KBM-7 (cell line): ENCODE measurements at places on chromosomes 11 and 22.

DNA sequence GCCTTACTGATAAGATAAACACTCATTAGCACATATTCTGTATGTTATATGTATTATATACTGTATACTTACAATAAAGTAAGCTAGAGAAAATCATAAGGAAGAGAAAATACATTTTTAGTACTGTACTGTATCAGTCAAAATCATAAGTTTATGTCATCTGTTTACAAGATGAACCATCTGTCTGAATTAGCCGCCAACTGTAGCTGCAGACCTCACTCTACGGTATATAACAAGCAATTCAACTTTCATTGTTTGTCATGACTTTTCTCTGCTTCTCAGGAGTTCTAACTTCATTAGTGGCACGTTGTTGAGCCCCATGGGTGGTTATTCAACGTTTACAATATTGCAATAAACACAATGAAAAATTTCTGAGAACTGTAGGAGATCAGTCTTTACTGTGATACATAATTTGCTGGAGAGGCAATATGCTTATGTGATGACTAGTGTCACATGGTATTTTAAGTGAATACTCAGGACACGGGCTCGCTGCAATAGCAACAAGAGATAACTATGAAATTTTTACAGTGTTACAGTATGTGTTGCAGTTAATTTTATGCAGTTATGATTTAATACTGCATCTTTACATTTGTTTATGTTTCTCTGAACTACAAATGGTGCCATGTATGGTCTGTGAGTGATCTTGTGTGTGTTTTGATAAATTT, 132.2 kb upstream of the CTSC start:
- DNase-seq: no peak

- DNase-seq: peak; percentile 53
Measured at GRCh38 chr11:746289-747157, 741 bp upstream of the TALDO1 start.

DNA sequence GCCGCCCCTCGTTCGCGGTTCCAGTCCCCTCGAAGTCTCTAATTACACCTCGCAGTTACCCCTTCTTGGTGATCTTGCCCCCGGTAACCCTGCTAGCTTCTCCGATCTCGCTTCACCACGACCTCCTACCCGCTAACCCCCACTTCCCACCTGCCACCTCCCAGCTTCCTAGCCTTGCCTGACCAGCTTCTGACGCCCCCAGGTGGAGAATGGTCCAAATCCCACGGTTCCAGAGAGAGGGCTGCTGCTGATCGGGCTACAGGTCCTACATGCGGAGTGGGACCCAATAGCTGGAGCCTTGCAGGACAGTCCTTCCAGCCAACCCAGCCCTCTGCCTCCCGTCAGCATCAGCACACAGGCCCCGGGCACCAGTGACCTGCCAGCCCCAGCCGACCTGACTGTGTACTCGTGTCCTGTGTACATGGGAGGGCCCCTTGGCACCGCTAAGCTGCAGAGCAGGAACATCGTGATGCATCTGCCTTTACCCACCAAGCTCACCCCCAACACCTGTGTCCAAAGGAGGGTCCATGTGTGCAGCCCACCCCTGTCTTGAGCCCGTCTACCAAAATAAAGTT, 31.9 kb downstream of the RRP8 start:
- no peak for DNase-seq

DNA sequence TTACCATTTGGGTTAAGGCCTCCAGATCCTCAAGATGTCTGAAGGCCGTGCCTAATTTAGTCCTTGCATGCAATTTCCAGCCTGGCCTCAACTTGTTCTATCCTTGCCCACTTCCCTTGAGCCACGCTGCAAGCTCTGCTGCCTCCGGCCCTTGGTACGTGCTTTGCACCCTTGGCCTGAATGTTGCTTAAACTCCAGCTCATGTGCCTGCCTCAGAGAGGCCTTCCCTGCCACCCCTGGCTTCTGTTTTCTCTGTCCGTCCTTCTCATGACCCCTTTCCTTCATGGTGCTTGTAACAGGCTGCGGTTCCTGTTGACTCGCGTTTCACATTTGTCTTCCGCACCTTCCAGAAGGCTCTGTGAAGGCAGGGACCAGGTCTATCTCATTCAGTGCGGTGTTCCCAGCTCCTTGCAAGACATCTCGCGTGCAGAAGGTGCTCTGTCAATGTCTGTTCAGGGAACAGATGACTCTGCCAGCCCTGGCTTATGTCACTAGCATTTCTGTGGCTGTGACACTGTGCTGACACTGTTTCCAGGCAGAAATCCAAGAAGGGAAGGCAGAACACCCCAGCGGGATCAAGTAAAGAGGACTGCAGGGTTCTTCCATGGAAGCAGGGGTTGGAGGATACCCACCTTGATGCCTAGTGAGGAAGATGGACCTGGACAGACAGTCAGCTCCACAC, 61.8 kb downstream of the FBLN1 start:
- DNase-seq: no peak

- no peak for DNase-seq
Measured at GRCh38 chr22:19226428-19226827, 47.9 kb upstream of the SLC25A1 start.

- no peak for DNase-seq
Measured at GRCh38 chr11:129209891-129210830, 18.0 kb upstream of the ARHGAP32 start.

DNA sequence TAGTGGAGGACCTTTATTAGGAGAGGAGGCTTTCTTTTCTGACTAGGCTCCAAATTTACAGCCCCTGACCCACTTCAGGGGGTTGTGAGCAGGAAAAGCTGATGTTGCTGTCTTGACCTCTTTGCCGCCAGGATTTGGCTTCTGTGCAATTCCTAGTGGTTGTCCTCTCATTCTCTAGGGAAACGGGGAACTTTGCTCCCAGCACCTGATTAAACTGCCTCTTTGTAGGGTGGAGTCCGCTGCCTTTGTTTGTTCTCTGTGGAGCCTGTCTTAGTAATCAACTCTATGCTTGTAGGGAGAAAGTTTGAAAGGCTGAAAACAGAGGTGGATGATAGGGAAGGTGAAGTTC, 16.3 kb downstream of the CTNND1 start:
- no peak for DNase-seq

DNA sequence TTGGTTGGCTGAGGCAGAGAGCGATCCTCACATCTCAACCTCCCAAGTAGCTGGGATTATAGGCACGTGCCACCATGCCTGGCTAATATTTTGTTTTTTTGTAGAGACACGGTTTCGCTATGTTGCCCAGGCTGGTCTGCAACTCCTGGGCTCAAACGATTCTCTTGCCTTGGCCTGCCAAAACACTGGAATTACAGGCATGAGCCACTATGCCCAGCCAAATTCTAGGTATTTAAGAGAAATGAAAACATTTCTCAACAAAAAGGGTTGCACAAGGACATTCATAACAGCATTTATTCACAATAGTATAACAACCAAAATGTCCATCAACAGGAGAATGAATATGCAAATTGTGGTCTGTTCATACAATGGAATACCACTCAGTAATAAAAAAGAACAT, 31.7 kb upstream of the RBX1 start:
- no peak for DNase-seq

GRCh38 chr11:96576383-96576782, 186.6 kb downstream of the JRKL start:
- DNase-seq: no peak

- no peak for DNase-seq
Measured at GRCh38 chr22:20814221-20814808, 40.4 kb downstream of the SERPIND1 start.

DNA sequence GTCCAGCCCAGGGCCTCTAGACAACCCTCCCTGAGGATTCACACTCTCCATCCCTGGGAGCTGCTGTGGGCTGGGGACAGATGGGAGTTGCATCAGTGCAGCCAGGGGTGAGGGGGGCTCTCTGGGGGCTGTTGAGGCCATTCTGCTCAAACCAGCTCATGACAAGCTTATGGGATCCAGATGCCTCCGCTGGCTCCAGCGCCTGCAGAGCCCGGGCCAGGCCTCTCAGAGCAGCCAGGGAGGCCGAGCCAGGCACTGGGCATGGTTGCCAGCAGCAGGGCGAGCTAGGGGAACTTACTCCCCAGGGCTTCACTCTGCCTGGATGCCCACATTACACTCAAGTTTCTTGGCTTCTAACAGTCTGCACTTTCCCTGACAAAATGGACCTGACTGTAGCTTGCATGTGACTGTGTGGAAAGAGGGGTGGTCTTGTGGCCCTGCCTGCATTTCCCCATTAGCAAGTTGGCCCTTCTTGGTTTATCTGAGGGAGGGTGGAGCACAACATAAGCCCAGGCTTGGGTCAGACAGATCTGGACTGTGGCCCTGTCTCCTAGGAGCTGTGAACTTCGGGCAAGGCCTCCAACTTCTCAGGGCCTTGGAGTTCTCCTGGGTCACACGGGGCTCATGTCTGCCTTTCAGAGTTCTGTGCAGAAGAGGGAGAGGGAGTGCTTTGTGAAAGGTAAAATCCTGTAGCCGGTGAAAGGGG, 34.5 kb upstream of the CYB5R3 start:
- DNase-seq: no peak

- DNase-seq: no peak
Measured at GRCh38 chr11:130515829-130516553, 67.5 kb downstream of the ADAMTS15 start.

GRCh38 chr11:120182790-120183491, 27.9 kb upstream of the OAF start:
- peak; percentile 19 for DNase-seq

- DNase-seq: no peak
Measured at GRCh38 chr11:25485315-25485714, 846.6 kb upstream of the ANO3 start.

DNA sequence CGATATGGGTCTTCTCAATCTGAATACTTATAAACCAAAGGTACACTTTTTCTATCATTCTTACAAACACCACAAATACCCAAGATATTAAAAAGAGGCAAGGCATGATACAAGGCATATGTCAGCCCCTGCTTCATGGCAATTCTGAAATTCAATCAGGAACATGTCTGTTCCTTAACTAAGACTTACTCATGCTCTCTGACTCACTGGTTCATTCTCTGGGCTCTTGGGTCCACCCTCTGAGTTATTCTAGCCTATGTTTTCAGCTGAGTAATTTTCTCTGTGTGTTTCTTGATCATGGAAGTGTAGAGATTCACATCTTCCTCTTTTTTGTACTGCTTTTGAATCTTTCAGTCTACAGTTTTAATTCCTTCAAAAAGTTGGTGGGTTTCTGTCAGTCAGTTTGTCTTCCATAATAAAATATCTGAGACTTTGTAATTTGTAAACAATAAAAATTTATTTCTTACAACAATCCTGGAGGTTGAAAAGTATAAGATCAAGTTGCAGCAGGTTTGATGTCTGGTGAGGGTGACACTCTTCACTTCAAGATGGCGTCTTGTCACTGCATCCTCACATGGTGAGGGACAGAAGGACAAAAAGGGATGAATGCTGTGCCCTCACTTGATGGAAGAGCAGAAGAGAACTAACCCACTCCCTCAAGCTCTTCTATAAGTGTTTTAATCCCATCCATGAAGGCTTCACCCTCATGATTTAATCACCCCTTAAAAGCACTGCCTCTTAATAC, 211.7 kb downstream of the FAM76B start:
- DNase-seq: peak; percentile 8

DNA sequence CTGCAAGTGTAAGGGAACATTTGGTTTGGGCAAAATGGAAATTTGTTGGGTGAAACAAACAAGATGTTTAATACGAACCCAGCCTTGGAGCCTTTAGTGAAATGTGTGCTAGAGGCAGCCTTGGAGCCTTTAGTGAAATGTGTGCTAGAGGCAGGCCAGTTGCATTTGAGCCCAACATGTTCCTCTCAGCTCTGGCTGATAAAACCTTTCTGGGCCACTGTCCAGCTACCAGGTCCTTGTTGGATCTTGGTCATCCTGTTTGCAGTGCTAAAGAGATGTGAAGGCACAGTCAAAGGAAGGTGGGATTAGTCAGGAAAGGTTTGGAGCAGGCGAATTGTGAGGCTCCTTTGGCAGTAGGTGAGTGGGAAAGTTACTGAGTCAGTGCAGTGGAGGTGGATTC, 48.9 kb downstream of the CEP164 start:
- DNase-seq: no peak

DNA sequence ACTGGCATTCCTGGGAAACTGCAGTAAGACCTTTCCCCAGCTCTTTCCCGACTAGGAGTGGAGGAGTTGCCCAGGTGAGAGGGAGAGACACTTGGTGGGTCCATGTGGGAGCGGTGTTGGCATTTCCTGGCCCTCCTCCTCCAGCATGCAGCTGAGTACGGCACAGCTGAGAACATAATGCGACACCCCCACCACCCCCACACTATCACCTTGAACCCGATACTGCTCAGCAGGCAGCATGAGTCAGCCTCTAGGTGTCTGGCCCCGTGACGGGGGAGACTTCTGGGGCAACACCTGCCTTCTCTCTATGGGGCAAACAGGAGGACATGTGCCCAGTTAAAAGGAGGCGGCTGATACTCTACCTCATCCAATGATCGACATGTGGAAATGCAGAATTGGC, 64.4 kb downstream of the PKNOX2 start:
- DNase-seq: no peak

DNA sequence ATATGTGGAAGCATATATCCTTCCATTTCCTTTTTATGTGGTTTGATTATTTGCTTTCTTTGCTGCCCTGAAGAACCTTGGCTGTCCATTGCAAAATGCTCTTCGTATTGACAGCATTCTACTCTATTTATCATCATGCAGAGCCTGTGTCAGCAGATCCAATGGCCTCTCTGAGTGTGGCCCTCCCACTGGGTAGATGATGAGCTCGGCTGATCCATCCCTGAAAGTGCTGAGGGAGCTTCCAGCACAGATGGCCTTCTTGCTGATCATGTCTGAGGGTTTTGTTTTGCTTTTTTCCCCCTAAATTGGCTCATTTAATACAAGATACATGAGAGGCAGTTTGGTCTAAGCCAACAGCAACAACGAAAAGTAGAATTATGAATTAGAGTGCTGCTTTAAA, 181.0 kb downstream of the GRIA4 start:
- no peak for DNase-seq

GRCh38 chr11:111220721-111221120, 24.8 kb upstream of the POU2AF2 start:
- DNase-seq: no peak

- no peak for DNase-seq
Measured at GRCh38 chr11:36817336-36817965, 219.4 kb upstream of the RAG2 start.

- peak; percentile 55 for DNase-seq
Measured at GRCh38 chr22:24554313-24555164, at the start of gene GUCD1. Gene GUCD1, minus strand, starts transcription at chr22:24555138. Its CDS starts 147 bp downstream, at chr22:24554991.

DNA sequence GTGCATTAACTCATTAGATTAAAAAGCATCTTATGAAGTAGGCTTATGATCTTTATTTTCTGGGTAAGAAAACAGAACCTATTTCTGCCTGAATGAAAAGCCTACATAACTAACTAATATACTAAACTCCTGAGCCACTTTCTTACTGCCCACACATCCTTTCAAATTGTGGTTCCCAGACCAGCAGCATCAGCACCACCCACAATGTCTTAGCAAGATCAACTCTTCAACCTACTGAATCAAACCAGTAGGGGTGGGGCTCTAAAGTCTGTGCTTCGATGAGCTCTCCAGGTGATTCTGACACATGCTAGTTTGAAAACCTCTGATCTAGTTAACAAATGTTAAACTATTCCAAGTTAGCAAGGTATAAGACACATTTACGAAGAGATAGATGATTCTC, 462.4 kb downstream of the DLG2 start:
- no peak for DNase-seq

DNA sequence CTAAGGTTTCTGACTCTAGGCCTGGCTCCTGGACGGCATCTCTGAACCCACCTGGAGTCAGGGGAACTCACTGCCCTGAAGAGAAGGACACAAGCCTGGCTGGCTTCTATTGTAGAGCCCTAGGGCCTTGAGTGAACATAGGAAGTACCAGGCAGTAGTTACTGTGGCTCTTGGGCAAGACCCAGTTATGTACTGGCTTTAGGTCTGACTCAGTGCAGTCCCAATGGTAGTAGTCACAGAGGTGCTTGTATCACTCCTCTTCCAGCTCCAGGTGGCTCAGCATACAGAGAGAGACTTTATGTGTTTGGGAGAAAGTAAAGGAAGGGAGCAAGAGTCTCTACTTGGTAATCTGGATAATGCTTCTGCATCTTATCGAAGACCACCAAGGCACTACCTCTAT, 13.9 kb upstream of the PAK1 start:
- DNase-seq: no peak
